ENCODE measurements at places on chromosomes 12 and 14.

DNA sequence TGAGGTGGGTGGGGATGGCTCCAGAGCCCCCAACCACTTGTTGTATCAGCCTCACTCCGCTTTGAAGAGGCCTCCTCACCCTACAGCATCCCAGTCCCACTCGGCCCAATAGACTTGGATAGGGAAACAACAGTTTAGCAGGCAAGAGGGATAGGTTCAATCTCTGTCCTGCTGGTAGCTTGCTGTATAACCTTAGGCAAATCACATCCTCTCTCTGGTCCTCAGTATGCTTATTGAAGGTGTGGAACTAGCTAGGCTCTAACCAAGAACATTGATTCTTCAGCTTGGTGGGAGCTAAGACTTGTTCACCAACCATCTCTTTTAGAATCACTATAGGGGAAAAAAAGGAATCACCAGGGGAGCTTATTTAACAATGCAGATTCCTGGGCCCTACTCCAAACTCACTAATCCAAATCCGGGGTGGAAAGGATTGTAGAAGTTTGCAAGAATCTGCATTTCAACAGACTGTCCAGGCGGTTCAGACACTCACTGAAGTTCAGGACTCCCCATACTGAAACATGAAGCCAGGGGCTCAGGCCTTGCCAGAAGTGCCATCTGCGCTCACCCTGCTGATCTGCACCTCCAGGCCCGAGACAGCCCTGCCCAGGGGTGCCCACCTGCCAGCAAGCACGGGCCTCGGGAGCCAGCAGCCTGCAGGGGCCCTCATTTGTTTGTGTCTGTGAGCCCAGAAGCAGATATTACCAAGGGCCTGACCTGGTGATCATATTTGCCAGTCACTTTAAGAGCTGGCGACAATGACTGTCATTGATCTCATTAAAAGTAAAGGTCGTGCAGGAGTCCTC lies 113.0 kb downstream of the ADCK1 start:
- DNase-seq = no peak

GRCh38 chr14:24309538-24310264 lies at the start of gene LTB4R2:
Gene LTB4R2, plus strand, starts transcription at chr14:24310140. Its CDS starts 525 bp downstream, at chr14:24310665.
- no peak for DNase-seq

GRCh38 chr14:27427796-27428195 lies 830.0 kb upstream of the NOVA1 start:
- no peak for DNase-seq

DNA sequence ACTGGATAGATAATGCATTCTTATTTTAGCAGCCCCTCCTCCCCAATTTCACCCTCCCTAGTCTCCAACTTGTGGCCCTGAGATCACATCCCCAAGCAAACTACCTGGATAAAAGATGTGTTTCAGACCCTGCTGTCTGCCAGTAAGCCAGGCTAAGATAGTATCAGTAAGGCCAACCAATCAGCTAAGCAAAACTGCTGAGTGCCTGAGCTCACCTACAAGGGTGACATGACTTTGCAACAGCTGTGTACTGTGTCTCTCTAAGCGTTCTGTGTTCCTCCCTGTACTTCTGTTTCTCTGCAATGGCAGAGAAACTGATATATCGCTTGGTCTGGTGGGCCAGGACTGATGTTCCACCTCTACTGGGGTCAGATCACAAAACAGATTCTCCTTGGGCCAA lies 224.9 kb downstream of the BTG1 start:
- no peak for DNase-seq

DNA sequence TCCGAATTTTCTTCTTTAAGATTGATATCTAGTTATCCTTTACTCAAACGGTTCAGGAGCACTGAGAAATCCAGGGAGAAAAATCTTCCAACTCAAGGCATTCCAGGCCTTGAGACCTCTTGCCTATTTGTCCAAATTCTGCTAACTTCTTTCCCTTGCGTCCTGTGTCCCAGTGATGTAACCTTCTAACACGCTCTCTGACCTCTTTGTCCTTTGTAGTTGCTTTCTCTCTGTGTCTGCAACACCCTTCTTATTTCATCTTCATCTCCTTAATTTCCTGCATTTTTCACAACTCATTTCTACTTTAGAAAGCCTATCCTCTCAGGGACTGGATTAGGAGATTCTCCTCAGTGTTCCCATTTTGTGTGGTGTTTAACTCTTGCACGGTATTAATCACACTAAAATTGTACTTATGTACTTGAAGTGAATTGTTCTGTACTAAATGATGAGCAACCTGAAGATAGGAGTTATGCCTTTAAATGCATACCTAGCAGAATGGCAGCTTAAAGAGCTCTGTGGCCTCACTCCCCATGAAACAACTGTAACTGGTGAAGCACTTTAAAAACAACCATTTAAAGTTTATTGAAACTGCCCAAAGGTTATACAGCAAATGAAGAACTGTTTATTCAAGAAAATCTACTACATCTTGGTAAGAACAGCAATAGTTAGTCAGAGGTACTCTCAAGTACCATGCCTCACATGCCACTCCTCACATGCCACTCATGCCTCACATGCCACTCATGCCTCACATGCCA lies 7.4 kb upstream of the SNAPC1 start:
- no peak for DNase-seq

DNA sequence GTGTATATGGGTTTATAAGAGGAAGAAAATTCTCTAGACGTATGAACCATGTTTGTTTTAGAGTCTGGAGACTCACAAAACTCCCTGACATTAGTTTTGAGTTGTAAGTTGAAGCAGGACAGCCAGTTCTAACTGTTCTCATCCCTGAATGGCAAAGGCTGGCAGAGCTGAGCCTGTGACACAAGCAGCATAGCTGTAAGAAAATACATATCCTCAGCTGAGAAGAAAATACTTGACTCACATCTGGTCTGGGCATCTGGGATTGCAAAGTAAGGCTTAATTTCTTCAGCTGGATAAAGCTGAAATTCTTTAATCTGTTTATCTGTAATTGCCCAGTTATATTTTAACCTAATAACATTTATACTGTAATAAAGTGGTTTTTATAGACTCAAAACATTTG lies 156.3 kb downstream of the PELI2 start:
- no peak for DNase-seq

DNA sequence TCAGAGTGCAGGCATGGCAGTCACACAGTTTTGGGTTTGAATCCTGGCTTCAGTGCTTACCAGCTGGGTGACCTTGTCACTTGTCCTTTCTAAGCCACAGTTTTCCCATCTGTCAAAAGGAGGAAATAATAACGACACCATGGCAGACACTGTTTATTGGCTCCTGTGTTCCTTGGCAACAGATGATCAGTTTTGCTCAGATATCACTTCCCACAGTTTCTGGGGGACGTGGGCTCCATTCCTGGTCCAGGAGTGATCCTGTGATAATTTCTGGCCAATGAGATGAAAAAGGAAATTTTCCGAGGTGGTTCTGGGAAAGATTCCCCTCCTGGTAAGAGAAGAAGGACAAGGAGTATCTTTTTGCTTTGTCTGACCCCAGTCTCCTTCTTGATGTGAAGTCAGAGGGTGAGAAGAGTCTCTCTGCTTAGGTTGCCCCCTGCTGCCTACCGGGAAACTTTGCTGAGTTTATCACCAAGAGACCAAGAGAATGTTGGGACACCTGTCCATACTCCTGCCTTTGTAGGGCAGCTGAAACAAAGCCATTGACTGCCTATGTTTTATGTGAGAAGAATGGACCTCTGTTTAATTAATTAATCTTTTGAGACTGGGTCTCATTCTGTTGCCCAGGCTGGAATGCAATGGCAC lies 178.9 kb upstream of the NRXN3 start:
- DNase-seq = no peak

- no peak for DNase-seq
Measured at GRCh38 chr12:75505706-75506312, 5.6 kb downstream of the KRR1 start.

DNA sequence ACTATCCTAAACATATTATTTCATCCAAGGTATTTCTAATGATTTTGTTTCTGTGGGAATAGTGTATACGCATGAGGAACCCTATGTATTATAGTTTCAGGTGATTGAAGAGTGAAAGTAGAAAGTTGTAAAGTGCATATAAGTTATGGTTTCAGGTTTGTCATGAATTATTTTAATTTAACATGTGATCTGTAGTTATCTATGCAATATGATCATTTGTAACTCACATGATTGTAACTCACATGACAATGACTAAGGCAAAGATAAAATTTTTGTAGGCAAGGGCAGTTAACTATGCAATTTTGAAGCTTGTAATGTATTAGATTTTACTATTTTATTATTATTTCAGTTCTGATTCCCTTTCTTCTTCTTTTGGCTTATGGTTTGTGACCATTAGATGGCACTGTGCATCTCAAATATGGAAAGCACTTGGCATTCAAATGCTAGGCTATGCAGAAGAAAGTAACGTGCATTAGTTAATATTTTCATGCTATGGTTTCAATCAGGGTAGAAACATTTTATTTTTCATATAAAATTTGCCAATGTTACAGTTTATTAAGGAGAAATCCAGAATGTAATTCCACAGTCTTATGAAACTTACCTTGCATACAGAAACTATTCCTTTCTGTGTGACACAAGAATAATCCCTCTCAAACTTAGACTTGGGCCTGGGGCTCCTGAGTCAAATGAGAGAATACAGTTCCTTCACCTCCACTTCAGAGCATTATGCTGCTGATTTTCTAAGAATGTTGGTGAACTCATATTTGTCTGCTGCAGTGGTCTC lies 15.8 kb upstream of the TMEM30B start:
- no peak for DNase-seq

DNA sequence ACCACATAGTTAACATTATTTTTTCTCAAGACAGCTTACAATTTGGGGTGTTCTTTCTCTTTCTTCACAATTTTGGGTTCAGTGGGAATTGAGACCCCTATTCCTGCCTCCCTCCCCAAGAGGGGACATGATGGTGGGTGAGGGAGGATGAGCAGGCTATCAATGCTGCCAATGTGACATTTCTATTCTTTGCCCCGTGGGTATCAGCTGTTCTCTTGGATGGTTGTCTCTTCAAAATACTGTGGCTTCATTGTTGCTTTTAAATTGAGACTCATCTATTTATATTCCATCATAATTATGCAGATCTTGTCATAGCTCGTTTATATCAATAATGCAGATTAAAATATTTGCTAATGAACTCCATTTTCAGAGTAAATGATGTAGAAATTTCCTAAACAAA lies 56.5 kb upstream of the ANO4 start:
- DNase-seq = no peak

DNA sequence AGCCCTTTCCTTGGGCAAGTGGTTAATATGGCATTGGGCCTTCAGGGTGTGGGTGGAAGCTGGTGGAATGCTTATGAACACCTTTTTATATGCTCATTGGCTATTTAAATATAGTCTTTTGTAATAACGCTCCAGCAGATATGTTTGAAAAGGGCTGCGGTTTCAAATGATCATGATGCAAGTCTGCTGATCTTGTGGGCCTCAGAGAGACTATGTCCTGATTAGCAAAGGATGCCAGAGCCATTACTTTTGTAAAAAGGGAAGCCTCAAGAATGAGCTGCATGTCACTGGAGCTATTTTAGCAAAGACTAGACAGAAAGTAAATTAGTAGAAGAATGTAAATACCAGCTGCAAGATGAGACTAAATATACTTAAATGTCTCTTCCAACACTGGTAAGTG lies 200.5 kb downstream of the GXYLT1 start:
- no peak for DNase-seq

GRCh38 chr12:73308079-73308478 lies 1035.9 kb downstream of the TRHDE start:
- no peak for DNase-seq

DNA sequence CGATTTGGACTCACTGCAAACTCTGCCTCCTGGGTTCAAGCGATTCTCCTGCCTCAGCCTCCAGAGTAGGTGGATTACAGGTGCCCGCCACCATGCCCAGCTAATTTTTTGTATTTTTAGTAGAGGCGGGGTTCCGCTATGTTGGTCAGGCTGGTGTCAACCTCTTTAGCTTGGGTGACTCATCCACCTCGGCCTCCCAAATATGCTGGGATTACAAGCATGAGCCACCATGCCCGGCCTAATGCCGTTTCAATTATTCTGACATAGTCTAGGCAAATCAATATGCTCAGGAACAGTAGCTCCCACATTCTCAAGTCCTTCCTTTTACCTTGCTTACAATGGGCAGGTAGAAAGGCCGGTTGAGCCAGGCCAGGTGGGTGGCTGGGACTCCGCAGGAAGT lies 82.0 kb upstream of the EEA1 start:
- no peak for DNase-seq

DNA sequence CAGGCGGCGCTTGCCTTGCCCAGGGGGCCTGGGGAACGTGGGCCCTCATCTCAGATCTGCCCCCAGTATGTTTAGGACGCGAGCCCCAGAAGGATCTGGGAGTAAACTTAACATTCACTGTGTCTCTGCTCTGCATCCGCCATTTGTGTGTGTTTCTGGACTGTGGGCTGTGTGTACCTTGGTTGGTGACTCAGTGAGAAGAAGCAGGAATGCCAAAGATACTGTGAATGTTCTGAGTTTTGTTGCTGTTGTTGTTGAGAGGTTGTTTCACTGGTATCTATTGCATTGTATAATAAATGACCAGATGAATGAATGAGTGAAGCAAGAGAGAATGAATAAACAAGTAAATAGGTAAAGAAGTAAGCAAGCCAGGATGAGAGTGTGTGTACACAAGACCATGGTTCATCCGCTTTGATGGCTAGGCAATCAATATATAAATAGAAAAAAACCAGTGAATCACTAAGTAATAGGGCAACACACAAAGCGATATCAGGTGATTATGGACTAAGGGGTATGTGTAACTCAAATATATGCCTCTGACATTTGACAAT lies 20.5 kb downstream of the MEG3 start:
- no peak for DNase-seq

GRCh38 chr14:62031504-62031903 lies 269.3 kb downstream of the SNAPC1 start:
- no peak for DNase-seq

GRCh38 chr12:107436376-107436775 lies 249.2 kb upstream of the PWP1 start:
- DNase-seq = no peak

Measured in esophagus squamous epithelium (tissue), 5 donors.